ENCODE measurements at places on chromosomes 5 and 9. TPM values are rescaled to one million over a fixed set of nuclear protein-coding genes. Genes with fewer than 3 reads are reported as not detected.

FGF10 gene
- total RNA-seq: 1.6 TPM

UHRF2 gene
- 126 TPM for total RNA-seq

RMRP gene
- 3,603 TPM for total RNA-seq

DNA sequence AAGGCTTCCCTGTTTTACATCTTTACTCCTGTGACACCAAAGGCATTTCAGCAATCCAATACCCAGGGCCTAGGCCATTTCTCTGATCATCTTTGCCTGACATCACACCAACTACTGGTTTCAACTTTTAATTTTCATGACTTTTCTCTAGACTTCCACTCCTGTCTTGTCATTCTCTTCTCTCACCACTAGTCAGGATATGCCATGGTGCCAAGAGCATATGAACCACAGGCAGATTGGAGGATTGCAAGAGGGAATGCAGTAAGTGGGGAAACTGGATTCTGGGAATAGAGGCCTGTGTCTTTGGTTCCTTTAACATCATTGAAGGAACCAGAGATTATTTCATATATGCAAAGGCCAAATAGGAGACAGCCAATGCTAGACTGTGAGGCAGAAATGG lies 69.3 kb downstream of the ANKRD31 start:
- no peak for DNase-seq

- no peak for DNase-seq
These were observed 12.5 kb upstream of the PARP8 start for GRCh38 chr5:50653946-50654345.

- DNase-seq: no peak
These were observed 20.3 kb upstream of the LECT2 start for GRCh38 chr5:135975122-135975521.

DNA sequence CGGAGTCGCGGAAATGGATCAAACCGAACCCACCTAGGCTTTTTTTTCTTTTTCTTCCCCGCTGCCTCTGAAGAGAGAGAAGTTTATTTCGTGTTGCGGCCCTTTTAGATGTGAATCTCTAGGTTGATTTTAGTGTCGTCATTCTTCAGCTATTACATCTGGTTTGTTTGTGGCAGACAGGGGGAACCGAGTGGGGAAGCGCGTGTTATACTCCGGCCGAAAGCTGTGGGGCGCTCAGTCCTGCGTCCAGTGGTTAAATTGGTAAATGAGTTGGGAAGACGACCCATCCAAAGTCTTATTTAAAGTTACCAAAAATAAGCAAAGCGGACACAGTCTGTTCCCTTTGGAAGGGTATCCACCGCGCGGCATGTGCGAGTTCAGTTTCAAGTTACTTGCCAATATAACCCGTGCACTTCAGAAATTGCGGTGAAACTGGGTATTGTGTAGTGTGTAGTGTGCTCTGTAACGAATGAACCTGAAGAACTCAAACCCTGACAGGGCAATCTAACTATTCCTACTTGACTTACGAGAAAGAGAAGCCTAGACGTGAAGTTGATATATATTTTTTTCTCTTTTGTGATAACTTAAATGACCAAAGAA lies 1.3 kb downstream of the MAN2A1 start:
- peak; percentile 90 for DNase-seq

DNA sequence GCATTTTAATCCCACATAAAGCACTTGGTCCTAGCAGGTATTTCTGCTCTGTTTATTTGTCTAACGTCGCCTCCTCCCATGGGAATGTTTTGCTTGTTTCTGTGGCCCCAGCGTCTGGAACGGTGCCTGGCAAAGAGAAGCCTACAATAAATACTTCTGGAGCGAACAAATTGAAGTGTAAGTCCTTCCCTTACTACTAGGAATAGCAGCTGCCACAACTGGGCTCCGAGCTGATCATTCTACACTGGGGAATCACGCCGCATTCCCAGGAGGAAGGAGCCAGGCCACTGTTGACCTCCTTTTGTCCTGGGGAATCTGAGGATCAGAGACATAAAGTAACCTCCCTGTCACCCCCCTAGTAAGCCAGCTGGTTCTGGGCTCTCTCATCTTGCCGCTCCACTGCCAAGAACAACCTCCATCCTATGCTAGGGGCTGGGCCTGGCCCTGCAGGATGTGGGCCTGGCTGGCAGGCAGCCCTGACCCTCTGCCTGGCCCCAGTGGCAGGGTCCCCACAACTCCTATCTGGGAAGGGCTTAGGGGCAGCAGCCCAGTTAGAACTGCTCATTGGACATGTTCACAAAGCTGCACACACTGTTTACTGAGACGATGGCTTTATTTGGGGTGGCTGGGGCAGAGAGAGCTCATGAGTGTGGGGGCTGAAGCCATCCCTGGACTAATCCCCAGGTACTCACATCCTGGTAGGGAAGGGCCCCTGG lies 82.8 kb downstream of the GTF3C4 start:
- peak; percentile 36 for DNase-seq

- DNase-seq: no peak
These were observed 205.1 kb upstream of the EFNA5 start for GRCh38 chr5:107875833-107876232.

- DNase-seq: peak; percentile 28
These were observed 21.3 kb upstream of the SLC12A2 start for GRCh38 chr5:128062172-128062746.

DNA sequence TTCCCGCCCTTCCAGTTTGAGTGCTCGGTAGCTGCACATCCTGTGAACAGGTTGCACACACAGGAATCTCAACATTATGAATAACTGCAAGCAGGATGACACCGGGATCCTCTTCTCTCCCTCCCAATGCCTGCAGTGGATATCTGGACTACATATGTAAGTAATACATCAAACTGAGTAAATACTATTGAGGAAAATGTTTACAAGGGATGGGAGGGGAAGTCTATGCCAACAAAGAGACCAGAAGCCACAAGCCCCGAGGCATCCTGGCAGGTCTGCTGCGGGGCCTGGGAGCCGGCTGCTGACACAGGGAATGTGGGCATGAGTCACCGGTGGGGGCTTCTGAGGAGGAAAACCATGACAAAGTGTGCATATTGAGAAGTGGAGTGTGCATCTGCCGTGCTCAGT lies 8.6 kb upstream of the ANKRD33B start:
- DNase-seq: peak; percentile 57

GRCh38 chr5:153865016-153865415 lies 173.7 kb downstream of the FAM114A2 start:
- no peak for DNase-seq

DNA sequence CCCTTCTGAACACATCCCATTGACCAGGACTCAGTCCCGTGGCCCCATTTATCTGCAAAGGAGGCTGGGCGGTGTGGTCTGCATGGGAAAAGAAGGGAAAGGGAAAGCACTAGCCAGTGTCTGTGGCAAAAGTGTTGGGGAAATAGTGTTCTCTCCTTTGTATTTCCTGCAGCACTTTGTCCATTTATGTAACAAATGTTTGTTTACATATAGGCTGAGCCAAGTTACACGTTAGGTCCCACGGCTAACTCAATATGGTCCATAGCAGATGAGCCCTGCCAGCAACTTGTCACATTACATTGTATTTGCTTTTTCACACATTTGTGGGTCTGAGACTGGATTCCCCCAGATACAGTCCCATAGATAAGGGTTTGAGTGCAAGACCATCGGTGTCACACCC lies 260.5 kb downstream of the MSX2 start:
- DNase-seq: no peak

- peak; percentile 81 for DNase-seq
These were observed at the start of gene GPR107 for GRCh38 chr9:130053504-130054324. Gene GPR107 (plus strand): TSS chr9:130053906. CDS start chr9:130053933, 27 bp downstream.
